ENCODE measurements at places on chromosomes 2 and 18.

- no peak for DNase-seq
Observed at GRCh38 chr18:56541793-56542192, 96.6 kb downstream of the TXNL1 start.

DNA sequence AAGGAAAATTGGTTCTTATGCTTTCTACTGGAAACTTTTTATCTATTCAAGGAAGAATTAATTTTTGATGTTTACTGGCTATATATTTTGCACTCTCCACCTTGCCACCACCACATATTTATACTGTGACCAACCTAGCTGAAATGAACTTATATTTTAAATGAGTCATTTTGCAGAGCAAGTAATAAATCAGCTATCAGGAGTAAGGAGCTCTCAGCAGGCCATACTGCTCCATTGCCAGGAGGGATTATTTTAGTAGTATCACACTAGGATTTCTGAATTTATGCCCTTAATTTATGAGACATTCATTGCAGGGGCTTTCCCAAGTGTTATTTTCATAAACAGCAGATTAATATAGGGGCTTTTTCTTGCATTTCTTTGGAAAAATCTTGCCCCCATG is 125.8 kb upstream of the CYP1B1 start:
- DNase-seq, result no peak

- DNase-seq, result no peak
Observed at GRCh38 chr2:27962006-27962405, 71.5 kb downstream of the BABAM2 start.

GRCh38 chr2:50385349-50385748 is 646.6 kb downstream of the NRXN1 start:
- DNase-seq, result no peak

- DNase-seq, result no peak
Observed at GRCh38 chr2:61196671-61197070, 34.7 kb downstream of the C2orf74 start.

GRCh38 chr2:41997561-41997960 is 50.3 kb upstream of the PKDCC start:
- no peak for DNase-seq

DNA sequence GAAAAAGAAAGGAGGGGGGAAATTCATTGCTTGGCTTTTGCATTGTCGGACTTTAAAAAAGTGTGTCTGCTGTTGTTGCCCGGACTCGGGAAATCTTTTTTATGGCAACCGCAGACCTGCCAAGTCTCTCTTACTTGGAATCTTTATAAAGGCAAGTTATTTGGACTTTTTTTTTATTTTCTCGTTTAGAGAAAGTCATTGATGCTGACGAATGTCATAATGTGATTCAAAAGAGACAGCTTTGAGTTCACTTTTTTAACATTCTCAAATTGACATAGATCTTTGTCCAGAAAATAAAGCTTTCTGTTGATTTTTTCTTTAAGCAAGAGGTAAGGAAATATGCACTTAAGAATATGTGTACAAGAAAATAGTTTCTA is 651 bp upstream of the ZNF521 start:
- no peak for DNase-seq

DNA sequence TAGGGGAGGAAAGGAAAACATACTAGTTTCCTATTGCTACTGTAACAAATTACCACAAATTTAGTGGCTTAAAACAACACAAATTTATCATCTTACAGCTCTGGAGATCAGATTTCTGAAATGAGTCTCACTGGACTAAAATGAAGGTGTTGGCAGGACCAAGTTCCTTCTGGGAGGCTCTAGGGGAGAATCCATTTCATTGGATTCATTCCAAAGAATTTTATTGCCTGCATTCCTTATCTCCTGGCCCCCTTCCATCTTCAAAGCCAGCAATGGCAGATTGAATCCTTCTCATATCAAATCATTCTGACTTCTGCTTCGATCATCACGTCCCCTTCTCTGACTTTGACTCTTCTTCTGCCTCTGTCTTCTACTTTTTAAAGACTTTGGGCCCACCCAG is 250.9 kb downstream of the IRS1 start:
- DNase-seq, result no peak

DNA sequence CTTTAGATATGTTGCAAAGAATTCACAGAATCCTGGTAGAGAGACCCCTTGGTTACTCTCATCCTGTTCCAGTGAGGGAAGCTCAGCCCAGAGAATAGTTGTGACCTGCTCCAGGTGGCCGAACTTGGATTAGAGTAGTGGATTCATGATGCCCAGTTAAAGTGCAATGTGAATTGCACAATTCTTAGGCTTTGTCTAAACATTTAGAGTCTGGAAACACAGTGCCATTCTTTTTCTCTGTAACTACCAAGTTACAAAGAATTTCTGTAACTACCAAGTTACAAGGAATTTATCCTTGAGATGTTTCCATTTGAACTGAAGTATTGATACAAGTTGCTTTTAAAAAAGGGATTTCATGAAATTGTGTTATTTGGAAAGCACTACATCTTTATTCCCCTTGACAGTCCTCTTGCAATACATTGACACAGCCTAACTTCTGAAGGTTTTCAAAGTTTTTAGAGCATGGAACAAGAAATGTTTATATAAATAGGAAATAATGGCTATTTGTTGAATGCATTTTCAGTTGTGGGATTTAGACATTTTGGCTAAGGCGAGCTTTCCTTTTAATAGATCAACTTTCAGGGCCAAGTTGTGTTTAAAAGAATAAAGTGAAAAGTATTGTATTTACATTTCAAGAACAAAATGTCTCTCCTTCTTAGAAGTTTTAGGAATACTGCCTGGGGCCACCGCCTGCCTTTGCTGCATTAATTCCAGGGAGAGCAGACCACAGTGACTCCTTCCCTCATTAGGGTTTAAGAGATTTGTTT is 315.0 kb downstream of the LPIN1 start:
- DNase-seq, result no peak

DNA sequence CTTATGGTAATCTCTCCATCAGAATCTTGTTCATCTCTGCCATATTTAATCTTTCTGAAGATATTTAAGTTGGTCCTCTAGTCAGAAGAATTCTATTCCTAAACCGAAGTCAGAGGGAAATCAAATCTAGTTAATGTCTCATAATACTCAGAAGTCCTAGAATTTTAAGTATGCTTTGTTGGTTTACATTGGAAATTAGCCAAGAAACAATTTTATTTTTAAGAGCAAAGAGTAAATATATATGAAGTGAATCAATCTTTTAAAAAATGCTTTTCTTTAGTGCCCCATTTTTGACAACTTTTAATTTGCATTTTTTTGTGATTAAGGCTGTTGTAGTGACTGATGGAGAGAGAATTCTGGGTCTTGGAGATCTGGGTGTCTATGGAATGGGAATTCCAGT is 38.1 kb downstream of the ME2 start:
- no peak for DNase-seq

- no peak for DNase-seq
Observed at GRCh38 chr2:192004188-192004963, 157.5 kb upstream of the CAVIN2 start.

GRCh38 chr2:69227716-69228115 is 159.3 kb downstream of the GFPT1 start:
- DNase-seq, result no peak

DNA sequence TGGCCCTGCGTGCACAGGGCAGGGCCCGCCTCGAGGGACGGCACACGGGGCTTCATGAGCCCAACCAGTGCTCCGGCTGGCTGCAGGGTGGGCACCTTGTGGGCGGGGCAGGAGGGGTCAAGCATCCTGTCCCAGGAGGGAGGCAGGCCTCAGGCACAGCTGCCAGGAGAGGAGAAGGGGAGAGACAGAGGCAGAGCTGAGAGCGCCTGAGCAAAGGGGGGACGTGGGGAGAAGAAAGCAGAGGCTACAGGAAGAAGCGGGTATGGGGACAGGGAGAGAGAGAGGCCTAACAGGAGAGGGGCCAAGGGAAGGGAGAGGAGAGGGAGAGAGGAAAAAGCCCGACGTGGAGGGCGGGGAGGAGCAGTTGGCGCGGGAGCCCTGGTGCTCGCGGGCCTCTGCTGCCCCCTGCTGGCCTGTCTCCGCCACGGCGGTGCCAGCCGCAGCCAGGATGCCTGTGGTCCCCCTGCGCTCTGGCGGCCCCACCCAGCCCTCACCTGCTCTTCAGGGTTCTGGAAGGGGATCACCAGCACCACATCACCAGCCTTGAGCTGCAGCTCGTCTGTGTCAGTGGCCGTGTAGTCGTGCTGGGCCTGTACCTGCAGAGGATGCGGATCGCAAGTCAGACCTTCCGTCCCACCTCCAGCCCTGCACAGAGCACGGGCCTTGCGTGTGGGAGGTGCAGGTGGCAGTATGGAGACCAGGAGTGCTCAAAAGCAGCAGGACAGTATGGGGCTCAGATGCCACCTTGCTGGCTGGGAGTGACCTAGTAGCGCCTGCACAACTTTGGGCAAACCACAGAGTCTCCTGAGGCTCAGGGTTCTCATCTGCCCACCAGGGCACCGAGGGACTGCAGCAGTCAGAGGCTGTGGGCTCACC is 56.8 kb downstream of the BIN1 start:
- DNase-seq, result peak; percentile 32

GRCh38 chr2:55175254-55176093 is 56.6 kb downstream of the CLHC1 start:
- peak; percentile 74 for DNase-seq

DNA sequence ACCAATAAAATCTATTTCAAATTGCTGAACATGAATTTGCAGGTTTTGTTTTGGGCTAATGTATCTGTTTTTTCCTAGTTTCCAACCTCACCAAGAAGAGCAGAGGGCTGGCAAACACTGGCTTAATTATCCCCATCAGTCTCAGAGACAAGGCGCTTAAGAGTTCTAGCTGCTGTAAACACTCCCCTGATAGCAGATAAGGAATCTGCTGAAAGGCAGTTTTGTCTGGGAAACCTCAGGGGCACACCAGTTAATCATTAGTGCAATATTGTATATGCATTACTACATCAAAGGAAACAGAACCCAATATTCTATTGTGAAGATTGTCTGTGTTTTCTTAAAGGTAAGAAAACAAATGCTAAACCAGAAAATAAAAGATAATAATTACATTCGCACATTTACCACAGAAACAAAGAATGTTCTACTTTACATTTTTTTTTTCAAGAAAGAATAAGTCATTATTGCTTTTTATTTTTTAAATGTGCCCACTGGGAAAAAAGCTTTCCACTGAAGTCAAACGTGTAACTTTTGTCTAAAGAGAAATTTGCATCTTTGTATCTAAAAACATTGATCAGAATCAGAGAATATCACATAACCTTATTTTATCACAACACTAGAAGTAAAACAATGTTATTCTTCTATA is 179.1 kb downstream of the ERBB4 start:
- no peak for DNase-seq

- no peak for DNase-seq
Observed at GRCh38 chr2:217852555-217853211, 150.1 kb downstream of the TNS1 start.

DNA sequence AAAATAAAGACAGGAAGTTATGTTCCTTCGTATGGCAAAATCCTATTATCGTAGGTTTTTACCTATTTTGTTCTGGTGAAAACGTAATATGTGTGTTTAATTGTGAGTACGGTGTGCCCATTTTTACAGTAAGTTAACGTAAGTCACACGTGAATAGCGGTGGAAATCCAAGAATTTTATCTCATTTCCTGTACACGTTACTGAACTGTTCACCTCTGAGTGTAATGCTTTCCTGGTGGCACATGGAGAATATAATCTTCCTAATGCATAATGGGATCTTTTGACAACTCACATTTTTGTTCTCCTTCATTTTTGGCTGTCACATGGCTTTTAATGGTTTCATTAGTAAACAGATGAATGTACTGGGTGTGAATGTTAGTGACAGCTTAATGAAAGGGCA is 28.2 kb downstream of the BCL2L11 start:
- no peak for DNase-seq

DNA sequence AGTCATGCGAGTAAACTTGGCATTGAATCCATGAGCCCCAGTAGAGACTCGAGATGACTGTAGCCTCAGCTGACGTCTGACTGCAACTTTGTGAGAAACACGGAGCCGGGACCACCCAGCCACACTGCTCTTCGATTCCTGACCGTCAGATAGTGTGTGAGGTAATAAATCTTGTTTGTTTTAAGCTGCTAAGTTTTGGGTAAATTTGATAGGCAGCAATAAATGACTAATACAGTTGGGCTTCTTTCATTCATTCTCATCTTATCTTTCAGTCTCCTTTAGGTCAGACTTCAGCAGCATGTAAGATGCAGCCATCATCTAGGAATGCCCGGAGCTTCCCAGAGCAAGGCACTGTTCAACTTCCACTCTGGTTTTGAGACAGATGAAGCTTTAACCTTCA is 8.0 kb upstream of the KLHL29 start:
- no peak for DNase-seq

- DNase-seq, result no peak
Observed at GRCh38 chr2:239225871-239226561, 174.8 kb downstream of the HDAC4 start.

DNA sequence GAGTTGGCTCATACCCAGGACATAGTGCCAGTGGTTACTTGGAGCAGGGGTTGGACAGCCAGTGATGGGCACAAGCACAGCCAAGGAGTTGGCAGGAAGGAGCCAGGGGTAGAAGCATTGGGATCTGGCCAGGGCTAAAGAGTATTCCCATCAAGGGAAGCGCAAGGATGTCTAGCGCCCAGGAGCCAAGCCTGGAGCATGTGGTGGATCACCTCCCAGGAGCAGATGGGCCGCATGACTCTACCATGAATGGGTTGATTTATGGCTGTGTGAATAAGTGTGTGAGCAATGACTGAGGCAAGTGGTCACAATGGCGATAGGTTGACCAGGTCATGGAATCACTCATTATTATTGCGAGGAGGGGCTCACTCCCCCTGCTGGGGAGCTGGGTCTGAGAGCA is 111.1 kb downstream of the FHOD3 start:
- no peak for DNase-seq

DNA sequence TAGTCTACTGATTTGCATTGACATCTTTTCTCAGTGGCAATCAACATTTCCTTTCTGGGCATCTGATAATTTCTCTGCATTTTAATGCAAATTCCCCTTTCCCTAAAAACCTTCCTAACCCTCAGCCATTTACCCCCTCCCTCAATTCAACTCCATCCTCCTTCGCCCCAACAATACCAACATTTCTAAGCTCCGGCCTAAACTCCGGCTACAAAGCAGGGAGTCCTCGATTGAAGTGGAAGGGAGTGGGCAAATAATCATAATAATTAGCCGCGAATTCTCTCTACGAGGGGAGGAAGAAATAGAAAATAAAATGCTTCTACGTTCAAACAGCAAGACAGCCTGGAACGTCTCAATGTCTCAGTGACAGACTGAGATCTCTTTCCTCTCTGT is 4.6 kb downstream of the BCL11A start:
- DNase-seq, result no peak

GRCh38 chr18:58721566-58722239 is 50.4 kb downstream of the MALT1 start:
- no peak for DNase-seq

DNA sequence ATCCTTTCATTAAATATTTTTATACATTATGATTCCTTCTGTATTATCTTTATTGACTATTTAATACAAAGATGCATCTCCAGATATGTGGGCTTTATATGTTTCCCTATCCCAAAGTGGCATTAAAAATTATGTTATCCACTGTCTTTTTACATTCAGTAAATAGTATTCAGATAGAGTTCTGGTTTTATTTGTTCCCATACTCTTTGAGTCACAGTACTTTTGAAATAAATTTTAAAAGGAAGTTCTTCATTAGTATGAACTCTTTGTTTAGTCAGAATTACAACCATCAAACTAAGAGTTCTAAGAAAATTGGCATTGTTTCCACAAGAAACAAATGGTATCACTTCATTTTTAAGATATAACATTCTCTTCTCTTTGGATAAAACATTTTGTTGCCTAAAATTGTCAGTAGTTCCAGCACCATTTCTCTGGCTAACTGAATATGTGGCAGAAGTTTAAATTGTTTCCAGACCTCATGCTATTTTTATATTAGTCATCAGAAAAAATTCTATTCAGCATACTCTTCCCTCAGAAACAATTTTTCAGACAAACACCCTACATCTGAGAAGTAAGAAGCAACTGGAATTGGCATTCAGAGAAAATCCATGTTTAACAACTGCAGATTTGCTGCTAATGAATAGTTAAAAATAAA is 88.5 kb upstream of the COL5A2 start:
- DNase-seq, result no peak

Data from erythroblast (primary cell).